Myocyte (in vitro differentiated cells): ENCODE measurements at places on chromosomes 1 and 21. TPM values are rescaled to one million over a fixed set of nuclear protein-coding genes. Genes with fewer than 3 reads are reported as not detected.

- peak; percentile 24 for DNase-seq
These were observed 86.9 kb upstream of the GORAB start for GRCh38 chr1:170445096-170445495.

AKNAD1 gene
- 0.31 and 1.8 TPM in 2 replicates for total RNA-seq

GRCh38 chr1:21260405-21261125, 29.7 kb downstream of the ECE1 start:
- DNase-seq = no peak

DNA sequence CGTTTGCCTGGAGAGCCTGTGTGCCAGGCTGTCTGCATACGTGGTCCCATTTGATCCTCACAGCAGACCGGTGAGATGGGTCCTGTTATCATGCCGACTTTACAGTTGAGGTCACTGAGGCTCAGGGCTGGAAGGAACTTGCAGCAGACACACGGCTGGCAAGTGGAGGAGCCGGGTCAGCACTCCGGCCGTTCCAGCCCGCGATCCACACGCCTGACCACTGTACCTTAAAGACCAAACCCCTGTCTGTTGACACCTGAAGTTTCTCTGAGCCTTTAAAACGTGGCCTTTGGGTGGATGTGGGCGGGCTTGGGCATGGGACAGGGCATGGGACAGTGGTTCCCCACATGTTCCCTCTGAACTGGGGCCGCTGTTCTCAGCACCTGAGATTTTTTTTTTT, 171.5 kb upstream of the TMEM51 start:
- DNase-seq = no peak

GRCh38 chr21:36690628-36691554, 8.0 kb upstream of the SIM2 start:
- DNase-seq = peak; percentile 11

AK5 gene
- 77.7 and 92.6 TPM in 2 replicates for total RNA-seq

ATAD3C gene
- total RNA-seq = not detected in 2 replicates

GRCh38 chr1:44425341-44426082, 20.5 kb downstream of the RNF220 start:
- DNase-seq = peak; percentile 71

ROR1 gene
- 2.5 and 3.0 TPM in 2 replicates for total RNA-seq

DNA sequence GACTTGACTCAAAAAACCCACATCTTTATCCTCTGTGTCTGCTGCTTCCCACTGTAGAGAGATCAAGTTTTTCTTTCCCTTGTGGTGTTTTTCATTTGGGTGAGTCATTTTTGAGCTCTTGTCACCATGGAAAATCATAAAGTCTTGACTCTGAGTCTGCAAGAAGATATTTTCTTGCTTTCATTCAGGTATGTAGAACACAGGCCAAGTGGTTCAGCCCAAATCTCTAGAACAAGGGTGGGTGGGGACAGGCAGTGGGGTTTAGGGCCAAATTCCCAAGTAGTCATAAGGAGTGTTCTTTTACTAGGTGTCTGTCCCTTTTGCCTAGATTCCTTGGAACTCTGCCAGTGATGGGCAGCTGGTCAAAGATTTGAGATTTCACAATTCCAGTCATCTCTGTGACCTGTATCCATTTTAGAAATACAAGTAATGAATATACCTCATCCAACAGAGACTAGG, 21.5 kb upstream of the ARHGAP29 start:
- DNase-seq = peak; percentile 78

SPATA17 gene
- 0.26 and 1.6 TPM in 2 replicates for total RNA-seq

DNA sequence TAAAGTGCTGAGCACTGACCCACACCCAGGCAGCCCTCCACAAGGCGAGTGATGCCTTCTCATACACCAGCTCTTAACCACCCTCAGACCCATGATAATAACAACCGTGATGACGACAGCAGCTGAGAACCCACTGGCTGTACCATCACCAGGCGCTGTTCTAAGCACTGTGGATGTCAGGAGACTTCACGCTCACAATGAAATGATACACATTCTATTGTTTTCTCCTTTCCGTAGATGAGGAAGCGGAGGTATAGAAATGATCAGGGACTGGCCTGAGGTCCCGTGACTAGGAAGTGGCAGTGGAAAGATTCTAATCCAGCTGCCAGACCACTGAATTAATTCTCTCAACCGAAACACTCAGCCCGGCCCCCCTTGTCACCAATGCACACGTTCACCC, 32.6 kb downstream of the SDC3 start:
- no peak for DNase-seq

GRCh38 chr1:175062858-175063257, 4.8 kb upstream of the TNN start:
- no peak for DNase-seq

AMY2A gene
- total RNA-seq = not detected in 2 replicates

DRAXIN gene
- total RNA-seq = 0.53 and 1.7 TPM in 2 replicates
